ENCODE measurements at places on chromosomes 12 and 14.

DNA sequence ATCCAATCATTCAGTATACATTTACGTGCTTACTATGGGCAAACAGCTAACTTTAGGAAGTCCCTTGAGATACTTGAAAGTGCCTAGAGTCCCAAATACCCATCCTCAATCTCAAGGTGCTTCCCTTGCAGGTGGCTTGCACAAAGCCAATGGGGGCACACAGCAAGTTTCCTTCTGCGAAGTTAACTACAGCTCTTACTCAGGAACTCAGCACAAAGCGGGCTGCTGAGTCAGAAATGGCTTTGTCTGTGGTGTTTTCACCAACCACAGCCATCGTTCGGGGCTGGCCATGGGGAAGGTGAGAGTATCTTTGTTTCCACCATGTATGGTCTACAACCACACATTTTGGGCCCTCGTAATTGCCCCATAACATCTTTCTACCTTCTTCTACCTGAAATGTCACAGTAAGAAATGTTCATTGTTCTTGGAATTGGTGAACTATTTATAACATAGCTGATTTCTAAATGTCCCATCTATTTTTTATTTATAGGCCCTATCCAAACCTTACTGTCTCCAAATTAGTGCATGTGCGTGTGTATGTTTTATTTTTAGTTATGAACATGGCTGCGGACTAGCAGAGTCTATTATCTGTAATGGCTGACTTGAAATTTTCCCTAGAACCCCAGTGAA, 13.9 kb downstream of the MFAP5 start:
- no peak for DNase-seq

DNA sequence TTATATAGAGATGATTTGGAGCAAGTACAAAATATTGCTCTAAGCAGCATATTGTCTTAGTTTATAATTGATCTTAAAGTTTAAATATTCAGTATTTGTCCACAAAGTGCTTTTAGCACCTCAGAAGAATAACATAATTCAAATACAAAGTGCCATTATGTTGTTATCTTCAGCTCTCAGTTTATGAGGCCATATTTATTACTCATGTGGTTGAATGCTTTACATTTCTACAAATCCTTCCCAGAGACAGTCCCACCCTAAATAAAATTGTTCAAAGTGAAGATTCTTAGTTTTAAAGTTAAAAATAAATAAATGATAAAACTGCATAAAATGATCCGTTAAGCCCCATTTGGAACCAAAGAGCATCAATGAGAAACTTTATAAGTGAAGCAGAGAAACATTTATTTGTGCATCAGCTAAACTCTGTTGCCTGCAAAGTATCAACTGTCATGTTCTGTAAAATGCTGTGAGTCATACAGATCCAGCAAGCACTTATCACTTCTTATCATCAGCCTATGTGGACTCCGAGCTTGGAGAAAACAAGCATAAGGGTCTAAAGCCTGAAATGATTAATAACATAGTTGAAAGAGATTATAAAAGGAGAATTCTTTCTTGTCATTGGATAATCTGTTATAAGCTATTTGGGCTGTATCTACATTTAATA, 218.9 kb downstream of the ADAMTS20 start:
- no peak for DNase-seq

- DNase-seq, result no peak
Observed at GRCh38 chr12:32198555-32198954, 91.9 kb downstream of the BICD1 start.

DNA sequence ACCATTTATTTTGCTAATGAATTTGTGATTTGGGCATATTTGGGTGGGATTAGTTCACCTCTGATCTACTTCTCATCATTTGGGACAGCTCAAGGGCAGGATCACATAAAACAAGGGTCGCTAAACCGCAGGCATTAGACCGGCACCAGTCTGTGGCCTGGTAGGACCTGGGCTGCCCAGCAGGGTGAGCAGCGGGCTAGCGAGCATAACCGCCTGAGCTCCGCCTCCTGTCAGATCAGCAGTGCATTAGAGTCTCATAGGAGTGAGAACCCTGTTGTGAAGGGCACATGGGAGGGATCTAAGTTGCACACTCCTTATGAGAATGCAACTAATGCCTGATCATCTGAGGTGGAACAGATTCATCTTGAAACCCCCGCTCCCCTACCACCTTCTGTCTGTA, 785.3 kb downstream of the TRHDE start:
- no peak for DNase-seq

- no peak for DNase-seq
Observed at GRCh38 chr12:115062741-115063140, 378.8 kb upstream of the TBX3 start.

DNA sequence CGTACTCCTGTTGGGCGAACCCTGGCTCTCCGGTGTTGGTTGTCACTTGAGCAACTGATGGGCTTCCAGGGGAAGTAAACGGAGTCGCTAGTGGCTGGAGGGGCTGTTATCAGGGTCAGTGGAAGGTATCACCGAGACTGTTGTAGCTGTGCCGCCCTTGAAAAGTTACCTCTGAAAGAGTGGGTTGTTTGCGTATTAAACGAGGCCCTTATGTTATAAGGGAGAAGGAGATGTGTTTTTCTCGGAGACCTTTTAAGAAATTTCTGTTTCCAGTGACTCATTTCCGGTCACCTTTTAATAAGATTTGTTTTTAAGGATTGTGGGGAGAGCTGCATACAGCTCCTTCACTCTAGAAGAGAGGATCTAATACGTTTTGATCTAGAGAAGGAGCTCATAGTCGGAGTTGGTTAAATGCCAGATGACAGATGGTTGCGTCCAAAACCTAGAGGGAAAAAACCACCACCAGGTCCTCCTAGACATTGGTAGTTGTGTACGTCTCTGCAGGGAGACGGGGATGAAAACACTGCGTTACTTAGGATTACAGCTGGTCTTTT, 750 bp upstream of the DBX2 start:
- DNase-seq, result no peak

DNA sequence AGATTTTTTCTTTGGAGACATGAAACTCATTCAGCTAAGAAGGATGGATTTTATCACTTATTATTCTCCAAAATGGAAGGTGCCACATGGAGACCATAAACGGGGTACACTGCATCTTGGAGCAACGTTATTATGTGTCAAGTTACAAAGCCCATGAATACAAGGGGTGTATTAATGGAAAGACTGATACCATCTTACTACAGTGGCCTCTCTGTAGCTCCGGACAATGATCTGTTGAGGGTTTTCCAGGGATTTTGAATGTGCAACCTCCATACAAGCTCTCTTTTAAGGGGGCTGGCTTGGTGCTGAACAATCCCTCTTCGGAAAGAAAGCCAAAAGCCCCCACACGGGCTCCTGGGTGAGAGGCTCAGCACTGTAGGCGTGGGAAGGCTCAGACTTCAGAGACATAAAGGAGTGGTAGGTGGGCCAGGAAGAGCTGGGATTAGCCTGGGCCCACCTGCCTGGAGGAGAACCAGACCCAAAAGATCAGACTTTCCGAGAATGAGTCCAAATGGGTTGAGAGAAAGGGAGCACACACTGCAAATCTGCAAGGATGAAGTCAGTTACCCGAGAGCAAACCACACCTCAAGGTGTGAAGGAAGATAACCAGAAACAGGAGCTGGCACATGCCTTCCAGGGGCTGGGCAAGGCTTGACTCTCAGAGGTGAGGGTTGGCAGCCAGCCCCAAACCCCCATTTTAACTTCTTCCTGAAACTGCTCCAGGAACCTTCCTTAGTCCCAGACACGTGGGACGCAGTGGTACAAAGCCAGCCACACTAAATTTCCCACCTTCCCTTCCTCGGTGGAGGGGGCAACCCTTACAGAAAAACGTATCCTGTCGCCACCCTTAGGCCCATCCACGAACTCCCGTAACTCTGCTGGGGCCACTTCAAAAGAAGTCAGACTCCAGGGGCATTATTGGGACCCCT, 1.5 kb downstream of the VPS37B start:
- no peak for DNase-seq

GRCh38 chr12:92900941-92901340, 28.2 kb downstream of the EEA1 start:
- no peak for DNase-seq

DNA sequence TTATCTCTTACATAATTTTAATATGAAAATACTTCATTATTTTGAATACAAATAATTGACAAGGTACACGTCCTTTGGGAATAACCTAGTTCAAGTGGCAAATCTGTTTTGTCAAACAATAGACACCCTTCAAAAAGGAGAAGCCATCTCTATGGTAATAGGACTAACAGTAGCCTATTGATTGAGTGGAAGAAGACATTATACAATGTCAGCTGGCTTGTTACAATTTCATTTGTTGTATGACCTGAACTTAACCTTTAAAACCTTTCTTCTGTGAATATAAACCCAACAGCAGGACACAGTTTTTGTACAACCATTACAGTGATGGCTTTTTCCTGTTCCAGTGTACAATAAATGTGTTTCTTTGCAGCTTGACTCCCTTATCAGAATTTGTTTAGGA, 8.1 kb downstream of the TMEM260 start:
- no peak for DNase-seq

- no peak for DNase-seq
Observed at GRCh38 chr12:46470975-46471374, 98.4 kb upstream of the SLC38A2 start.

GRCh38 chr12:123896767-123897166, 75.9 kb downstream of the CCDC92 start:
- DNase-seq, result no peak

- DNase-seq, result no peak
Observed at GRCh38 chr12:26431211-26431610, 235.8 kb downstream of the SSPN start.

DNA sequence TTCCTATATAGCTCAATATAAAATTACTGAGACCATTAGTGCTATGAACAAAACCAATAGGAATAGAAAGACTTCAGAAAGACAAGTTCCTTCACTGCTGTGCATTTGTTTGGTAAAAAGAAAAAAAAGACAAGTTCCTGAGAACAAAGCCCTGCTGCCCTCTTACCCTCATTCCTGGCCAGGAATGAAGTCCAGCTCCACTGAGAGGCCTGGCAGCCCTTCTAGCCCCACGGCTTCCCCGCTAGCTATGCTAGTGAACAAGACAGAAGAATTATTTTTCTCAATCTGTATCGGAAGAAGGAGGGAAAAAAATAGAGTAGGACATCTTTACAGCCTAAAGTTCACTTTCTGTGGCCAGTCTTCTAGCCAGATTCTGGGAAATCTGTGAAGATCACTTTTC, 1.6 kb downstream of the MFAP5 start:
- DNase-seq, result no peak

DNA sequence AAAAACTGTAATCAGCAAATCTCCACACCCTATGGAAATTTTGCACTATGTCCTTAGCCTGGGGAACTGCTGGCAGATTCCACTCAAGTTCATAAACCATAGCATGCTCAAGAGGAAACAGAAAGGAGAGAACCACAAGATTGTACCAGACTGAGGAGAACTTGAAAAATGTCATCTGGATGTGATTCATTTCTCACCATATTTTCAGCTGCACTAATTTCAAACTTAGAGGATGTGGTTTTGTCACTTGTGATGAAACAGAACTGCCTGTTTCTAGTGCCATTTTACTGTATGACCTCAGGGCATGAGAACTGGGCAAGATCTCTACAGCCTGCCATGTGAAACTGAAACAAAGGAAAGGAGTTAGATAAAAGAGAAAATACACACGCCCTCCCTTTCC, 1493.1 kb upstream of the FLRT2 start:
- DNase-seq, result no peak

GRCh38 chr12:131589221-131589897, 121.5 kb upstream of the SFSWAP start:
- DNase-seq, result no peak

DNA sequence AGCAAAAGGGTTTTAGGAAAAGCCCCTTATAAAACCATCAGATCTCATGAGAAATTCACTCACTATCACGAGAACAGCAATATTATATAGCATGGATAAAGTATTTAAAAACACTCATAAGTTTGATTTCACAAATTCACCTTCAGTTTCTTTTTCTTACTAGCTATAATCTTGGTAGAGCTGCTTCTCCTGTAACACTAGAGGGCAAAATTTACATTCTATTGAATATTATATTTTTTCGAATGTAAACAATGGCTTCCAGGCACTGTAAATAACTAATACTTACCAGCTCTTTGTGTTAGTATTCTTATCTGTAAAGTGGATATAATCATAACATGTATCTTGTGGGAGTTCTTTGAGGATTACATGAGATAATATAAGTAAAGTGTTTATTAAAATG, 259.6 kb downstream of the CCER1 start:
- no peak for DNase-seq

GRCh38 chr14:37452323-37452722, 142.7 kb downstream of the FOXA1 start:
- DNase-seq, result no peak

GRCh38 chr12:27539191-27539631, 15.2 kb downstream of the PPFIBP1 start:
- peak; percentile 25 for DNase-seq

GRCh38 chr14:96239711-96240141, 16.3 kb upstream of the BDKRB1 start:
- DNase-seq, result no peak

DNA sequence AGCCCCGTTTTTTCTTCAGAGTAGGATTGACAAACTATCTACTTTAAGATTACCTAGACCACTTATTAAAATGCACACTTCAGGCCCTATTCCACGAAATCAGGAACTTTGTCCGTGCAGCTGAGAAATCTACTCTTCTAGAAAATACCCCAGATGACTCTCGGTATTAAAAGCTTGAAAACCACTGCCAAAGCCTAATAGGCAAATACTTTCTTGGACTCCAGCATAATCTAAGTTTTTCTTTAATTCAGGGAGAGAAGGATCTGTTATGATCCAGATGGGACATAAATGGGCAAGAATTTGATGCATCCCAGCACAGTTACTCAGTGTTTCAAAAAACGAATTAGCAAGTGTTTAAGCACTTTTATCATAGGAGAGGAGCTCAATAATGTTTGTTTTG, 94.5 kb downstream of the TMX1 start:
- no peak for DNase-seq

- DNase-seq, result no peak
Observed at GRCh38 chr14:90739318-90740068, 76.7 kb downstream of the TTC7B start.

GRCh38 chr12:128959901-128960300, 106.6 kb downstream of the GLT1D1 start:
- DNase-seq, result no peak

DNA sequence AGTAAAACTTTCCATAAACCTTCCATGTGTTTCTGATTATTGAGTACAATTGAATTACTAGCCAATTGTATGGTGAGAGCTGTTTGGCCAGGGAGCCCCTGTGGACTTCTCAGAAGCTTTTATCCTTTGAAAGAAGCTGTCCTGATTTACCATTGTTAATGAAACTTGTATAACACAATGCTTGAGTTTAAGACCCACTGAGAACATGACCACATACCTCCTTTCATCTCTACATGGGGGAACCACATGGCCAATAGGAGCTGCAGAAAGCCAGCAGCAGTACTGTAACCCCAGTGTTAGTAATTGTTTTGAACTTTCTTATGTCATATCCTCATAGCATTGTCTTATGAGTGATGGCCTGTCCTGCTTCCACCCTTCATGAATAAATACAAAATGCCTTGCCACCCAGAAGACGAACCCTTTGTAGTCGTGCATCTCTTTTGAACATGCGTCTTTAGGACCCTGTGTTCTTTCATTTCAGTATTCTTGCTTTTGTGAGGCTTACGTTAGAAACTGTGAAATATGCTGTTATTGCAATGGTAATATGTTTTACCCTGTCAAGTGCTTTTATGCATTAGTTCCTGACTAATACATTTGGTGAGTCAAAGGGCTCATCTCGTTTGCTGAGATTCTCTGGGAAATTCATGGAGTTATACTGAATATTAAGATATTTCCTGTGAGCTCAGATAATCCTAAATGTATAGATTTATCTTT, 815.7 kb downstream of the NRXN3 start:
- no peak for DNase-seq
